ENCODE measurements at places on chromosomes 1 and 21. TPM values are rescaled to one million over a fixed set of nuclear protein-coding genes. Genes with fewer than 3 reads are reported as not detected.
A peak's percentile ranks its signal among the peaks of the same experiment; 100 is the strongest.

DNA sequence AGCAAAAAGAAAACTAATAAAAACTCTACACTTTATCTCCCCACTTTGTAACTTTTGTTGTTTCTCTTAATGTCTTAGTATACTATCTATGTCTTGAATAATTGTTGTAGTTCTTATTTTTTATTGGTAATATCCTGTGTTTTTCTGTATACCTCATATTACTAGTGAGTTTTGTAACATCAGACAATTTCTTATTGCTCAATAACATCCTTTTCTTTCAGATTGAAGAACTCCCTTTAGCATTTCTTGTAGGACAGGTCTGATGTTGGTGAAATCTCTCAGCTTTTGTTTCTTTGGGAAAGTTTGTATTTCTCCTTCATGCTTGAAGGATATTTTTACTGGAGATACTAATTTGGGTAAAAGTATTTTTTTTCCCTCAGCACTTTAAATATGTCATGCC lies 79.8 kb upstream of the LRRC8B start:
- no peak overlapping the region for H3K27ac ChIP-seq
- no peak for DNase-seq
- H3K4me1 ChIP-seq, result peaks cover under 1% of the 10 kb centered on the region
- no peak overlapping the region for H3K4me3 ChIP-seq
- peaks cover 15% of the 10 kb centered on the region for H3K27me3 ChIP-seq

The SPRR2A gene
- not detected for total RNA-seq

GRCh38 chr1:65063025-65063424 lies 85.0 kb upstream of the AK4 start:
- no peaks in the 10 kb centered on the region for H3K27me3 ChIP-seq
- H3K4me3 ChIP-seq, result no peak overlapping the region
- no peak for DNase-seq
- H3K4me1 ChIP-seq, result peaks cover 20% of the 10 kb centered on the region

DNA sequence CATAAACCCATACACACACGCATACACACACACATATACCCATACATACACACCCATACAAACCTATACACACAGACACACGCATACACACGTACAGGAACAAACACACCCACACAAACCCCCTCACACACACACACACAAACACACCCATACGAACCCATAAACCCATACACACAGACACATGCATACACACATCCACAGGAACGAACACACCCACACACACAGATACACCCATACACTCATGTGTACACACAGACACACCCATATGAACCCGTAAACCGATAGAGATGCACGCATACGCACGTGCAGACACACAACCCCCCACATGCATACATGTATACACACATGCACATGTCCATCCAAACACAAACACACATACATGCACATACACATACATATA lies 9.5 kb downstream of the WNT9A start:
- H3K4me3 ChIP-seq, result no peak overlapping the region
- H3K4me1 ChIP-seq, result peaks cover 4% of the 10 kb centered on the region
- H3K36me3 ChIP-seq, result peaks cover 1% of the 10 kb centered on the region
- no peaks in the 10 kb centered on the region for H3K27me3 ChIP-seq
- H3K27ac ChIP-seq, result no peak overlapping the region
- DNase-seq, result no peak

The RGSL1 gene
- not detected for total RNA-seq

GRCh38 chr1:154837672-154838171 lies 32.4 kb downstream of the KCNN3 start:
- no peak overlapping the region for H3K27ac ChIP-seq
- DNase-seq, result no peak
- no peaks in the 10 kb centered on the region for H3K36me3 ChIP-seq
- H3K4me3 ChIP-seq, result no peak overlapping the region
- H3K4me1 ChIP-seq, result peaks cover 8% of the 10 kb centered on the region

DNA sequence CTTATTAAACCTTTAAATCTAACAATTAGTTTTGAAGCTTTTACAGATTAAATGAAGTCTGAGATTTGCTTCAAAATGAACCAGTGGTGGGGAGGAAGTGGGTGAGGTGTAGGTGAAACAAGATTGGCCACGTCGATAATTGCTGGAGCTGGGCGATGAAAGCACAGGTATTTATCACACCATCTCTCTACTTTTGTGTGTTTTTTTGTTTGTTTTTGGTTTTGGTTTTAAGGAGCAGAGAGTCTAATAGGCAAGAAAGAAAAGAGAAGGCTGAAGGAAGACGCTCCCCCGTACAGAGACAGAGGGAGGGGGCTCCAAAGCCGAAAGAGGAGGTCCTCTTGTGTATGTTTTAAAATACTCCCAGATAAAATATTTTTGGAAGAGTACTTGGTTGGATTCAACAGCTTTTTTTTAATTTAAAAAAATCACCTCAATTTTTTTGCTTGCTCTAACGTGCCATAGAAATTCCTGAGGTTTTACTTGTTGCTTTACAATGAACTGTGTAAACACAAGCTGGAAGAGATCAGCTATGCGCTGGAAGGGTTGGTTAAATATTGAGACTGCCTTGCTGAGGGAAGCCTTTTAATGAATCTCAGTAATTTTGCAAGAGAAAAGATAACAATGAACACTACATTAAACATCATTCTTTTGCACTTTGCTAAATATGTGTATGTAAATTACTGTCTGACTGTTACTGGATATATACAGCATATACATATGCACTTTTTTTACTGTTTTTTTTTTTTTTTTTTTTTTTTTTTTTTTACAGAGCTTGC lies 6.7 kb upstream of the LGALS8 start:
- H3K36me3 ChIP-seq, result peaks cover 2% of the 10 kb centered on the region
- peaks cover 21% of the 10 kb centered on the region for H3K4me1 ChIP-seq
- peak overlapping the region; percentile 72 for H3K4me3 ChIP-seq
- peak overlapping the region; percentile 64 for H3K27ac ChIP-seq
- H3K27me3 ChIP-seq, result no peaks in the 10 kb centered on the region

GRCh38 chr1:117633936-117634335 lies 28.1 kb downstream of the TENT5C start:
- no peak for DNase-seq
- peaks cover 9% of the 10 kb centered on the region for H3K36me3 ChIP-seq
- no peak overlapping the region for H3K4me3 ChIP-seq
- peaks cover 35% of the 10 kb centered on the region for H3K27me3 ChIP-seq

The CDC42 gene
- total RNA-seq, result 307 TPM

- H3K36me3 ChIP-seq, result peaks cover 2% of the 10 kb centered on the region
- H3K27ac ChIP-seq, result no peak overlapping the region
- H3K4me3 ChIP-seq, result no peak overlapping the region
- H3K4me1 ChIP-seq, result peaks cover 10% of the 10 kb centered on the region
These were observed 8.7 kb upstream of the SLC25A24 start for GRCh38 chr1:108208724-108209446.

GRCh38 chr1:79431340-79431739 lies 424.8 kb upstream of the ADGRL4 start:
- H3K36me3 ChIP-seq, result no peaks in the 10 kb centered on the region
- no peak overlapping the region for H3K27ac ChIP-seq
- no peaks in the 10 kb centered on the region for H3K27me3 ChIP-seq
- H3K4me1 ChIP-seq, result no peaks in the 10 kb centered on the region
- no peak for DNase-seq

The PTGS2 gene
- total RNA-seq, result 1.1 TPM

DNA sequence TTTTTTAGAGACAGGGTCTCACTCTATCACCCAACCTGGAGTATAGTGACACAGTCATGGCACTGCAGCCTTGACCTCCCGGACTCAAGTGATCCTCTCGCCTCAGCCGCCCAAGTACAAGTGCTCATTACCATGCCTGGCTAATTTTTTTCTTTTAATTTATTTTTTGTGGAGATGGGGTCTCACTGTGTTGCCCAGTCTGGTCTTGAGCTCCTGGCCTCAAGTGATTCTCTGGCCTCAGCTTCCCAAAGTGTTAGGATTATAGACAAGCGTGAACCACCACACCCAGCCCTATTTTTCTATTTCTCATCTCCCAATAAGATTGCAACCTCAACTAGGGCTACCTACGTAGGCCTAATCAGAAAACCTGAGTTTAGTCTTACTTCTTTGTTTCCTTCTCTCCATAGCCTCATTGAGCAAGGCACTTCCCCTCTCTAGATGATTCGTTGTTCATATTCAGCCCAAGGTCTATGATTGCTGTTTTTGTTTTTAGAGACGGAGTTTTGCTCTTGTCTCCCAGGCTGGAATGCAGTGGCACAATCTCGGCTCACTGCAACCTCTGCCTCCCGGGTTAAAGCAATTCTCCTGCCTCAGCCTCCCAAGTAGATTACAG lies 1.1 kb upstream of the KPNA6 start:
- no peaks in the 10 kb centered on the region for H3K27me3 ChIP-seq
- peak overlapping the region; percentile 60 for H3K4me3 ChIP-seq
- H3K36me3 ChIP-seq, result peaks cover 12% of the 10 kb centered on the region

DNA sequence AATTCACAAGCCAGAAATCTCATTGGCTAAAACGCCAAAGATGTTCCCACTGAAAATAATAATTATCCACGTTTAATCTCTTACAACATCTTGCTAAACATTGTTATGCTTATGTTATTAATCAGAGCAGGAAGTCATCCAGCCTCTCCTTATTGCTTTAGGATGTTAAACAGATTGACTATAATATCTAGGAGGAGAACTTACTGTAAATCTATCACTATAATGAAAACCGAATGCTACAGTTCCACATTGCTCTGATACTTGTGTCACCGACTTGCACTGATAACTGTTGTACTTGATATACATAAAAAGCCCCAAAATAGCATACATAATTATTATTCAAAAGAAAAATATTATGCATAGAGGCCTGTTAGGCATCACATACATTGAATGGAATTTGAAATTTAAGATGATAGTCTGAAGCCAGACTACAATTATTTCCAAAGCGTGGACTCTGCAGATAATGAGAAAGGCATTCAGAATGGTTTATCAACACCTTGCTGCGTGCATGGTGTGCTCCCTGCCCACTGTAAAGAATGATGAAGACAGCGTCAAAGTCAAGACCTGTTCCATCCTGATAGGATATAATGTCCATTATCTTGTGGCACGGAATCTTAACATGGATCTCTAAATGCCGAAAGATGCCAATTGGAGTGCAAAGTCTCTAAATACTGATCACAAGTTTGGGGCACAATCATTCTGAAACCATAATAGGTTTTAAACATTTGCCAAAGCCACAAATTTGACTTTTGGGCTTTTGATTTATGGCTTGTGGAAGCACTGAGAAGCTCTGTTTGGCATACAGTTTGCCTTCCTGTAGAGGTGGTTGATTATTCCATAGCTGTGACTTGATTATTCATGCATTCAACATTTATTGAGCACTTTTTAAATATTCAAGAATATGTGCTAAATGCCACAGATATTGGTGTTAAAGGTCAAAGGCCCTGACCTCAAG lies 71.3 kb downstream of the CRB1 start:
- peaks cover 3% of the 10 kb centered on the region for H3K27me3 ChIP-seq
- no peak overlapping the region for H3K27ac ChIP-seq
- no peak overlapping the region for H3K4me3 ChIP-seq
- no peak for DNase-seq
- peaks cover 7% of the 10 kb centered on the region for H3K4me1 ChIP-seq
- no peaks in the 10 kb centered on the region for H3K36me3 ChIP-seq

The ANKRD35 gene
- 0.40 TPM for total RNA-seq

DNA sequence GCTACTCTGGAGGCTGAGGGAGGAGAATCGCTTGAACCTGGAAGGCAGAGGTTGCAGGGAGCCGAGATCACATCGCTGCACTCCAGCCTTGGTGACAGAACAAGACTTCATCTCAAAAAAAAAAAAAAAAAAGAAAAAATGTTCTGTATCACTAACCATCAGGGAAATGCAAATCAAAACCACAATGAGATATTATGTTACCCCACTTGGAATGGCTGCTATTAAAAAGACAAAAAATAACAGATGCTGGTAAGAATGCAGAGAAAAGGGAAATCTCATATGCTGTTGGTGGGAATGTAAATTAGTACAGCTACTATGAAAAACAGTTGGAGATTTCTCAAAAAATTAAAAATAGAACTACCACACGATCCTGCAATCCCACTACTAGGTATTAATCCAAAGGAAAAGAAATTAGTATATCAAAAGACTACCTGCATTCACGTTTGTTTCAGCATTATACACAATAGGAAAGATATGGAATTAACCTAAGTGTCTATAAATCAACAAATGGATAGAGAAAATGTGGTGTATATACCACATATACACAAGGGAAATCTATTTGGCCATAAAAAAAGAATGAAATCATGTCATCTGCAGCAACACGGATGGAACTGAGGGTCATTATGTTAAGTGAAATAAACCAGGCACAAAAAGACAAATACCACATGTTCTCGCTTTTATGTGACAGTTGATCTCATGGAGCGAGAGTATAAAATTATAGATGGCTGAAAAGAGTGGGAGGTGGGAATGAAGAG lies 62.6 kb downstream of the ABL2 start:
- no peaks in the 10 kb centered on the region for H3K4me1 ChIP-seq
- no peaks in the 10 kb centered on the region for H3K27me3 ChIP-seq
- DNase-seq, result no peak
- H3K36me3 ChIP-seq, result peaks cover 2% of the 10 kb centered on the region
- no peak overlapping the region for H3K27ac ChIP-seq

The FCGR1A gene
- total RNA-seq, result not detected

DNA sequence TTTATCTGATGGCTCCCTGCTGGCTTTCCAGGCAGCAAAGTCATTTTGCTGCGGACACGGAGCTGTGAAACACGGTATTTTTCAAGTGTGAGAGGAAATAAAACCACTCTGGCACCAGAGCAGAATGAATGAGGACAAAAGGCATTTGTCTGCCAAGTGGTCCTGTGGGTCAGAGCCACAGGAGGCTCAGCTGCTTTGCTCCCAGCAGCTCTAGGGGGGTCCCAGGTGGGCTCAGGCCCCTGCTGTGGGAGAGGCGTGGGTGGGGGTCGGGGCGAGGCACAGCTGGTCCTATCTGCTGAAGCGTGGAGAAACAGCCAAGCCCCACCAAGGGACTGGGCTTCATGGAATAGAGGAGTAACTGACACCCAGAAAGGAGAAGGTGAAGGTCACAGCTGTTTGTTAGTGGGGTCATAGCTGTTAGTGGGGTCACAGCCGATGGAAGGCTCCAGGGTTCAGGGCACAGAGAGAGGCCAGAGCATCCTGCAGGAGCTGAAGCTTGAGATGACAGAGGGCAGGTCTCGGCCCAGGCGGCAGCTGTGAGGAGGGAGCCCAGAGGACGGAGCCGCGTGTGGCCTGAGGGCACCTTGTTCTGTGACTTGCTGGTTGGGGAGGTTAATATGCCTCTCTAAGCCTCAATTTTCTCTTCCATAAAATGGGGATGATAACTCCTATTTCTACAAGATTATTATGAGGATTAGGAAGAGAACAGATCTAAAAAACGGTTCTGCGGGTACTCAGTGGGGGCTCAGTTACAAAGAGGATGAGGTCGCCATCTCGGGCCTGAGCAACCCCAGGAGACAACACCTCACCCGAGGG lies 7.1 kb downstream of the KIF17 start:
- no peak for DNase-seq
- no peaks in the 10 kb centered on the region for H3K36me3 ChIP-seq
- peaks cover 5% of the 10 kb centered on the region for H3K27me3 ChIP-seq
- H3K4me3 ChIP-seq, result no peak overlapping the region
- H3K4me1 ChIP-seq, result no peaks in the 10 kb centered on the region

- DNase-seq, result no peak
- H3K36me3 ChIP-seq, result no peaks in the 10 kb centered on the region
- H3K4me1 ChIP-seq, result no peaks in the 10 kb centered on the region
- no peak overlapping the region for H3K27ac ChIP-seq
- H3K27me3 ChIP-seq, result peaks cover 47% of the 10 kb centered on the region
These were observed 90.1 kb downstream of the TNFSF18 start for GRCh38 chr1:172960454-172961208.

All from activated CD4-positive, alpha-beta T cell treated with anti-CD3 and anti-CD28 coated beads, Interleukin-2, amount 10 ng/mL, durations not matched to agents 24 days and 14 days (primary cell).